Brain pericyte (primary cell): ENCODE measurements at places on chromosomes 6 and 20.

DNA sequence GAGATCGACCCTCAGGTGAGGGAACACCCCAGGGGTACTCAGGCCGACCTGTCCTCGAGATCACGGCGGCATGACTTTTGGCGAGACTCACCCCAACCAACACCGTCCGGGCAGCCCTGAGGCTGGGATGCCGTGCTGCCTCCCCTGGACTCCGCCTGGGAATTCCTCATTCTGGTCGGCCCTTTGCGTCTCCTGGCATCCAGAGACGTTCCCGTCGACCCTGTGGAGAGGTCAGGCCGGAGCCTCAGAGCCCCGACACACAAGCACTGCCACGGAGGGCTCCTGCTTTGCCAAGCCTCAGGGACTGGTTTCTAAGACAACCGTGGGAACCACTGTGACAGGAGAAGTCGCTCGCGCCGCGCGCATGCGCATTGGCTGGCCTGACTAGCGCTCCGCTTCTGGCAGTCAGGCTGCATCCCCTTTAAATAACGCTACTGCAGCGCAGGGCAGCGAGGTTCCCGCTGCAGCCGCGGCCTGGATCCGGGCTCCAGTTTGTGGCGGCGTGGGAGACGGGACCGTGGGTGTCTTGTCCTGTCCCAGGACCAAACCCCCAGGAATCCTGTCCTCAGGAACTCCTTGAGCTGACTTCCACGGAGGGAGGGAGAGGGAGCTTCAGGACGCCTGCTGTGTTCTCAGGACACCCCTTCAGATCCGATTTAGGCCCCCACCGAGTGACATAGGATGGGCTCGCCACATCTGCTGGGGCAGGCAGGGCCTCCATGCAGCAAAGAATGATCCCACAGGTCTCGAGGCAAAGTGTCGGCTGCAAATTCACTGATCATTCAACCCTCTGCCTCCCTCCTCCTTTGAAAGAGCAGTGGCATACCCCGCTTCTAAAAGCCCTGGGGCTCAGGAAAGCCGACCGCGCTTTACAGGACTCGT lies 163.2 kb upstream of the ZNF337 start:
- no peak for DNase-seq

DNA sequence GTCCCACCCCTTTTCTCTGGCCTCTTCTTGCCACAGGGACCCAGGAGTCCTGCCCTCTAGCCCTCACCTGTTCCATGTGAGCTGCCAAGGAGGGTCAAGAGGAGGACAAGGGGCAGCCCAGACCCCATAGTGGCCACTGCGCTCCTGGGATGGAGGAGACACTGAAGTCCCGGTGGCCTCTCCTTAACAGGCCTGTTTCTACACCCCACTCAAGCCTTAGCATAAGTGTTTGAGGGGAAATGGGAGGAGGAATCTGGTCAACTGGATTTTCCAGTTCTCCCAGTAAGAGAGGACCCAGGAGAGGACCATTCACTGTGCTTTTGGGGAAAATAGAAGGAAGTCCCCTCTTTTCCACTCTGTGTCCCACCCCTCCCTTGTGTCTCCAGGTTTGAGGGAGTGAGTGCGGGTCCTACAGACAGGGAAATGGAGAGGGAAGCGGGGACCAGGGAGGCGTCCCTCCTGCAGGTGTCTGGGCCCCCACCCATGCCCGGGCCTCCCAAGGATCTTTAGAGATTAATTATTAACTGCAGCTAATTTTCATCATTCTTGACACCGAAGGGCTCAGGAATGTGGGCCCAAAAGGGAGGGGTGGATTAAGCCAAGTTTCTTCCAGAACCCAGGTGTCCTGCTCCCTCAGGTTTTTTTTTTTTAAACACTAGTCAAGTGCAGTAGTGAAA lies at the start of gene SFTA2:
Gene SFTA2, minus strand, starts transcription at position 202 of the 677 bp plus-strand sequence. Its CDS starts 74 bp downstream, at position 128.
- no peak for DNase-seq

GRCh38 chr6:70395301-70395672 lies 18.0 kb upstream of the FAM135A start:
- DNase-seq = no peak

- DNase-seq = no peak
Observed at GRCh38 chr6:44169886-44170570, 11.4 kb downstream of the CAPN11 start.

- DNase-seq = no peak
Observed at GRCh38 chr6:18352001-18352400, 35.1 kb upstream of the RNF144B start.

- DNase-seq = peak; percentile 37
Observed at GRCh38 chr20:16922834-16923233, 174.7 kb downstream of the OTOR start.

GRCh38 chr6:4606821-4607704 lies 169.1 kb upstream of the CDYL start:
- no peak for DNase-seq

GRCh38 chr6:72182337-72183246 lies 296.2 kb downstream of the RIMS1 start:
- DNase-seq = no peak

DNA sequence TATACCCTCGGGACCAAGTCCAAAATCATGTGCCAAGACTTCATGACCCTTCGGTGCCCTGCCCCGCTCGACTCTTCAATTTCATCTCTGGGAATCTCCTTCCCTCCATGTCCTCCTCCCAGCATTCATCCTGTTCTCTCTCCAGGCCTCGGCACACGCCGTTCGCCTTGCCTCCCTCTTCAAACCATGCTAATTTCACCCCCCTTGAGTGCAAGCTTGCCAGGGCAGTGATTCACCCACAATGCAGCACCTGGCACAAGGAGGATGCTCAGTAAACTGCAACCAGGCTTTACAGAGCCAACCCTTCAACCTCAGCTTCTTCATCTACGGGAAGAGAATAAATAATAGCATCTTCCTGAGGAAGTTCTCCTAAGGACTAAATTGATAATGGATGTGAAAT lies 4.1 kb downstream of the KCNS1 start:
- DNase-seq = no peak

DNA sequence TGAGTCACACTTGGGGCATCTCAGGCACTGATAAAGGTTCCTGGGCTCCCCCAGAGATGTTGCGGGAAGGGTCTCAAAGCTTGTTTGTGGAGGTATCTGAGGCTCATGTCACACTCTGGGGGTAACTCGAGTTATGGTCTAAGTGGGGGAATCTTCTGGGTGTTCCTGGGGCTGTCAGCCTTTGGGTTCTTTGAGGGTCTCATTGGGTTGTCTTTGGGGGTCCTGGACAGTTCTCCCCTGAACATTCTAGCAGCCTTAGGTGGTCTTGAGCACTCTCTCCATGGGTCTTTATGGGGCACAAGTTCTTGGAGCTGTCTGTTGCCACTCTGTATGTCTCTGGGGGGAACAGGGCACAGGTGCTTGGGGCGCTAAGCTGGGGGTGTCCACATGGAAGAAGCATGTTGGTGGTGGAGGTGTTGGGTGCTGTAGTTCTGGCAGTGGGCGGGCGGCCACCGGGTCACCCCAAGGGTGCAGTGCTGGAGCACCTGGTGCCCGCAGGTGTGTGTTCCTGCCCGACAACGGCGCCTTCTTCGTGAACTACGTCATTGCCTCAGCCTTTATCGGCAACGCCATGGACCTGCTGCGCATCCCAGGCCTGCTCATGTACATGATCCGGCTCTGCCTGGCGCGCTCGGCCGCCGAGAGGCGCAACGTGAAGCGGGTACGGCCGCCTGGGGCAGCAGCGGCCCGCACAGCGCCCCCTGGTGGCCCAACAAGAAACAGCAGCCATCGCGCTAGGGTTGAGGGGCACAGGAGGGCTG lies 7.1 kb upstream of the CAPN11 start:
- no peak for DNase-seq

DNA sequence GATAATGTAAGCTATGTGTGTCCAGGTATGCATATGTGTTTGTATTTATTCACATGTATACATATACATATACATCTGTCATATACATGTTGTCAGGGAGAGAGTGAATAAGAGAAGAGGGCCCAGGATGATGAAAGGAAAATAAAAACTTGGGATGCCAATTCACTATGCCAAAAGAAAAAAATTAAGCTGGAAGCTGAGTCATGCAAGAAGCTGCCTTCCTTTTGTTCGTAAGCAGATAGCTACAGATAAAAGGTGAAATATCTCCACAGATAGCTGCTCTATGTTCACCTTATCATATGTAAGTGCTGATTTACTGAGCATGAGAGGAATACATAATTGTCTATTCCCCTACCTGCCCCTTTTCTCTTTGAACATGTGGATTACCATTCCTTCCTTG lies 579.9 kb downstream of the EPM2A start:
- DNase-seq = no peak

DNA sequence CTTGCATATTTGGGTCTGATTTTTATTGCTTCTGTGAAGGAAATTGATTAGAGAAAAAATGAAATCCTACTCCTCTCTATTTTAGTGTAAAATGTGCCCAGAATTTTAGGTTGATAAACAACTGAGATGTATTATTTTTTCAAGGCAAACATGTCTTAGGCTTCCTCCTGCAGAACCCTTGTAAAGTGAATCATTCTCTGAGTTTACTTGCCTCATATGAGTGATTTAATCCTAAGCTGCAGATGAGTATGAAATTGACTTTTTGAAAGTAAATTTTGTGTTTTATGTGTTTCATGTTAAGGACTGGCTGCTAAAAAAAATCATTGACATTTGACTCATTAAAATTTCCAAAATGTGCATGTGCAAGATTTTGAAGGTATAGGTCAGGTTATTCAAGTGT lies 138.5 kb upstream of the PHACTR1 start:
- no peak for DNase-seq

GRCh38 chr6:42745083-42745639 lies 742 bp downstream of the TBCC start:
- DNase-seq = no peak

GRCh38 chr6:75852721-75853120 lies 103.7 kb downstream of the MYO6 start:
- no peak for DNase-seq

DNA sequence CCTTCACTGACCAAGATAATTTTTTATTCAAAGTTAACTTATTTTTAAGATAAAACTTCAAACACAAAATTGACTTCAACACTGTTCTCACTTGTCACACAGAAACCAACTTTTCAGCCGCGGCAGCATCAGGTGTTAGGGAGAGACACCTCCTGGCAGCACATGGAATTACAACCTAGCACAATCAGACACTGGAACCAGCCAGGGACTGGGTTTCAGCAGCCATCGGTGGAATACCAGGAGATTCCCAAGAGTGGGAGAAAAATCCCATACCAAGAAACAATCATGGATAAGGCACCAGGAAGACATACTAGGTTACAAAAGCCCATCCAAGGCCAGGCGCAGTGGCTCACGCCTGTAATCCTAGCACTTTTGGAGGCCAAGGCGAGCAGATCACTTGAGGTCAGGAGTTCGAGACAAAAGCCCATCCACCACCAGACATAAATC lies 70.0 kb downstream of the SNX5 start:
- DNase-seq = no peak

DNA sequence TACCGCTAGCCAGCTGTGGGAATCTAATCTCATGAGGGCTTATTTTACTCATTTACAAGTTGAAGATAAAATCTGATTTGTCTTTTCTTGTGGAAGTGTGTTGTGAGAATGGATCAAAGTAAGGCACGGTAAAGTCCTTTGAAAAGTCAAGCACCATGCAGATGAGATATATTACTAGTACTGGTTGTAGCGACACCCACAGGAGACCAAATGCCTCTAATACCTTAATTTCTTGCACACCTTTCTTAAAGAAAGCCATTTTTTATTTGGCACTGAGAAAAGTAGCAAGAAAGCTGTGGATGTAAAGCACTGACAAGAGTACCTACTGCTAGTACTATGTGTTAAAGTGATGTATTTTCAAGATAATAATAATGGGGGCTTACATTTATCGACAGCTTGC lies 191.0 kb upstream of the MMS22L start:
- no peak for DNase-seq

DNA sequence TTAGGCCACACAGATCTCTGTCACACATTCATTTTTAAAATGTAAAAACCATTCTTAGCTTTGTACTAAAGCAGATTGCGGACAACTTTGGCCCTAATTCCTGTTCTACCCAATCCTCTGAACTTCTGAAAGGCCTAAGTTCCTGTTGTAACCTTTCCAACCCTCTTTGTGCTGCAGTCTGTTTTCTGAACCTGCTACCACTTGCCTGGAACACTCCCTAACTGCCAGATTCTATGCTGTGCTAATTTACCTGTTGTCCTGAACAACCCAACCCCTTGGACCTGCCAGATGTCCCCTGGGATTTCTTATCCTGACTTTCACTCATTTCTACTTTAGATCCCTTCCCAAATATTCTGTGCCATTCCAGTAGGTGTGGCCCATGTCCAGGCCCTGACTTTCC lies 398.7 kb downstream of the ZFAND3 start:
- no peak for DNase-seq

DNA sequence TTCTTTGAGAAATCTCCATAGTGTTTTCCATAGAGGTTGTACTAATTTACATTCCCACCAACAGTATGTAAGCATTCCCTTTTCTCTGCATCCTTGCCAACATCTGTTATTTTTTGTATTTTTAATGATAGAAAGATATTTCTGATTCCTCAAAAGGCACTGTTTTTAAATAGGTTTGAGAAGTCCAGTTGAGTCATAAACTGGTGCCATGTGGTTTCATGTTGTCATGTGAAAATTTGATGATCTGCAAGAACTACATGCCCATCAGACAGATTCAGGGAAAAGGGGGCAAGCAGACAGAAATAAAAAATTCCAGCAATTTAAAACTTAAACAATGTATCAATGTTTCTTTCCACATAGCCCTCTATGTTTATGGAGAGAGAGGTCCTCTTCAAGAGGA lies 227.5 kb downstream of the KCNQ5 start:
- DNase-seq = no peak

- DNase-seq = no peak
Observed at GRCh38 chr20:37579106-37579505, 51.4 kb upstream of the BLCAP start.

- DNase-seq = no peak
Observed at GRCh38 chr6:41964201-41964887, 22.7 kb upstream of the CCND3 start.

GRCh38 chr20:33079259-33079658 lies at the start of gene BPIFB4:
BPIFB4 (plus strand) TSS chr20:33079643; CDS start chr20:33081527, 1,884 bp downstream.
- no peak for DNase-seq

GRCh38 chr6:94215552-94215951 lies 796.2 kb upstream of the EPHA7 start:
- no peak for DNase-seq

DNA sequence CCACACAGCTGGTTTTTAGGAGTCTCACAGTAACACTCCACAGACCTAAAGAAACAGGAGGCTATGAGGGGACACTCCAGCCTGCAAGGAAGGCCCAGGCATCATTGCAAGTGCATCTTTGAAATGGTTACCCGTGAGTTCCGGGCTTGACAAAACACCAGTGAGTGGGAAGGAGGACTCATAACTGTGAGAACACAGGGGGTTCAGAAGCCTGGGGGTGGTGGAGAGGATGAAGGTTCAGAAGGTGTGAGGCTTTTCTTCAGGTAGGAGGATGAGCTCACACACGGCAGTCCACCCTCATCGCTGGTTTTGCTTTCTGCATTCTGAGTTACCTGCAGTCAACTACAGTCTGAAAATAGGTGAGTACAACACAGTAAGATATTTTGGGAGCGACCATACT lies 39.9 kb downstream of the MAP7 start:
- no peak for DNase-seq

- no peak for DNase-seq
Observed at GRCh38 chr6:1581120-1581991, 28.4 kb upstream of the FOXC1 start.

- no peak for DNase-seq
Observed at GRCh38 chr20:50298554-50299324, 108.1 kb downstream of the CEBPB start.
